T47D (cell line): ENCODE measurements at places on chromosomes 13 and 19.

GRCh38 chr13:21590231-21590630 lies 13.7 kb downstream of the MICU2 start:
- no peak for DNase-seq

GRCh38 chr13:25928941-25929505 lies 122.8 kb downstream of the SHISA2 start:
- no peak for DNase-seq

GRCh38 chr13:109764470-109765291 lies 21.7 kb downstream of the IRS2 start:
- DNase-seq, result no peak

GRCh38 chr13:103067751-103068555 lies 1.7 kb upstream of the SLC10A2 start:
- DNase-seq, result peak; percentile 52

DNA sequence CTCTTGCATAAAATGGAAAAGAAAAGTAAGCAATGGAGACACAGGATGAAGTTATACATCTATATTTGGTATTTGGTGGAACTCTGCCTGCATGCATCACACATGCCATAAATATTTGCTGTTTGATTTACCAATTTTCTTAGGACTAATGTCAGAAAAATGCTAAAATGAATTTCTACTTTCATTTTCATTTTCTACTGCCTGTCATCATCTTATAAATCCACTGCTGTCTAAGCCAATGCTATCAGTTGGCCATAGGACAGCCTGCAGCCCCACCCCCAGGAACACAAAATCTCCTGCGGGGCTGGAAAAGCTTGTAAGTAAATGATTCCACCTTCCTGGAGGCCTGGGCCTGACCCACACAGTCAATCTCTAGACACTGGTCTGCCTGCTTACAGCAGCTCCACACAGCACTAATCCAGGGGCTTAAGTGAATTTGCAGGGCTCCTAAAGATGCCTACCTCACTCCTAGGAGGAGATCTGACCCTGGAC lies 122.0 kb downstream of the ENOX1 start:
- no peak for DNase-seq

- DNase-seq, result no peak
These were observed 420.5 kb downstream of the DIAPH3 start for GRCh38 chr13:59743195-59743594.
